ENCODE measurements at places on chromosomes 13 and 19. TPM values are rescaled to one million over a fixed set of nuclear protein-coding genes. Genes with fewer than 3 reads are reported as not detected.

DNA sequence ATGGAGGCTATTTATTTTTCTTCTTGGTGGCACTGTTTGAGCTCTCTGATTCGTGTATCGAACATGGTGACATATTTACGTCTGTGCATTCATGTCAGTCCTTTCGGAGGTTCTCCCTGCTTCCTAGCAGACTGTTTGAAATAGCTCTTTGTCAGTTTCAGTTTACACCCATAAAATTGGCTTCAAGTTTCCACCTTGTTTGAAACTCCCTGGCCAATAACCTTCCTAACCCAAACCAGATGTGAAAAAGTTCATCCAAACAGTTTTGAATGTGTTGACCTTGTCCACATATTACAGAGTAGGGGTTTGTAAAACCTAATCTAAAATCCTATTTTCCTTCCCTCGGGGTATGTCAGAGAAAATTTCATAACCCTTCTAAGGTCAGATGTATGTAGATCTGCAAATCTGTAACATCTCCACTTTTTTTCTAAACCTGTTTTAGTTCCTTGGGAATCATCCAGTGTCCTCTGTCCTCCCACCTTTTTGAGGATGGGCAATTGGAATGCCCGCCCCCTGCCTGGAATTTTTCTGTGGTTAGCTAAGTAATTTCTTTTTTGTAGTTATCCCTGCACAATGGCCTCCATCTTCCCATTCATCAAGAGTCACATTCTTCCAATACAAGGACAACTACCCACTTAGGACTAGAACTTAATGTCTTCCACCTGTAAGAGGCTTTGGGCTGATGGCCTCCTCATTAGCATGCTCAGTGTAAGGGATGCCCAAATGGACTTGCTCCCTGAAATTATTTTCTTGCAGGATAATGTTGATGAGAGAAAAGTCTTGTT lies 499.8 kb downstream of the GPC6 start:
- no peak for DNase-seq

GRCh38 chr13:34546344-34547250 lies 395.5 kb upstream of the NBEA start:
- no peak for DNase-seq

DNA sequence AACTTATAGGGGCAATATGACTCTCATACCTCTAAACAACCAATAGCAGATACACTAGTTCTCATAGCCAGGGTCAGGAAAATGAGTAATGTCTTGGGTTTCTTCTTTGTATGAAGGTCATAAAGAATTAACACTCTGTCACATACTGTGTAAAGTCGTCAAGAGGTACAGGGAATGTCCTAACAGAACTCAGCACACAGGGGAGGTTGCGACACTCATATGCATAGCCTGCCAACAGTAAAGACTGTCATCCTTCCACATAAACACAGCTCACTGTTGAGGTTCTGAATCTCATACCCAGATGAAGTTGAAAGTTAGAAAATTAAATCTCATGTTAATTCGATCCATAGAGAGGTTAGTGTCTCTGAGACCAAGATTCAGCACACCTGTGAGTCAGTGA lies 34.2 kb upstream of the ZNF254 start:
- no peak for DNase-seq

- no peak for DNase-seq
These were observed 8.1 kb upstream of the ERICH6B start for GRCh38 chr13:45623516-45624090.

The IL11 gene
- 2.1 TPM for total RNA-seq

The CPAMD8 gene
- 30.8 TPM for total RNA-seq

The MADCAM1 gene
- total RNA-seq: 2.3 TPM
